ENCODE measurements at places on chromosomes 5 and 9.

DNA sequence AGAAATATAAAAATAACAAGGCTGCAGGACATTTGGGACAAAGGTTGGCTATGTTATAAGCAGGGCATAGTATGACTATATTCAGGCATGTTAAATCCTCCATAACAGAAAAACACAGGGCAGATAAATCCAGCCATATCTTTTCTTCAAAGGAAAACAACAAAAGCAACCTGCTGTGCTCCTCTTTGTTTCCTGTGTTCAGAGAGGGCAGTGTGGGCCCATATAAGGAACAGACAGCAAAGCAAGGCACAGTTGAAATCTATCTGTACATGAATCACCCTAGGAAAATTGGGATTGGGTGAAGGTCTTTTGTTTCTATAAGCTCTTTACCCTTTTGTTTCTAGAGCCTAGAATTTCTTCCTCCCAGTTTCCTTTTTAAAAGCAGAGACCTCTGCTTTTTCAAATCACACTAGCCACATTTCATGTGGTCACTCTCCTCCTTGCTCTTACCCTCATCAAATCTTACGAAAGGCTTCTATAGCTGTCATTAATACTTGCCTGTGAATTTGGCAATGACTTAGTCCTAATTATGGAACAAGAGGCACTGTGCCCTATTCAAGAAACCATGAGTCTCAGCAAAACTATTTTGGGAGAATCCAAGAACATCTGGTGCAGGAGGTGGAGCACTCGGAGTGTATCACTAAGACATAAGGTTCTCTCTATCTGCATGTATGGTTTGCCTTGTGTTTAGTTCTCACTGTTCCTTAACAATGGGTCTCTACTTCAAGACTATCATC is 1.8 kb downstream of the GZMA start:
- DNase-seq = no peak

- DNase-seq = no peak
Observed at GRCh38 chr5:152547202-152547601, 142.1 kb upstream of the NMUR2 start.

DNA sequence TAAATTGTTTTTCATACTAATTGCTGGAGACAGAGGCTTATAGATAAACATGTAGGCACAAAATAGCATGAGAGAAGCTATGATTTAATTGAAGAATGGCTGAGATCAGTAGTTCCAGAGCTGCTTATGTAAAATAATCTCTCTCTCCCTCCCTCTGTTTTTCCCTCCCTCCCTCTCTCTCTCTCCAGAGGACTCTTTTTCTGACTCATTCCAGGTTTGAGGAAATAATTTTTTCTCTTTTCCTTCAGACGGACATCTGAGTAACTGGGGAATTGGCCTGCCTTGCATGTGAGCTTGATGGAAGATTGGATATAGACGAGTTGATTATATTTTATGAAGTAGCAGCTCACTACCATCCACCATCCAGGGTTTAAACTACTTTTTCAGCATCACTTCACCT is 35.5 kb downstream of the KCTD16 start:
- DNase-seq = peak; percentile 20

DNA sequence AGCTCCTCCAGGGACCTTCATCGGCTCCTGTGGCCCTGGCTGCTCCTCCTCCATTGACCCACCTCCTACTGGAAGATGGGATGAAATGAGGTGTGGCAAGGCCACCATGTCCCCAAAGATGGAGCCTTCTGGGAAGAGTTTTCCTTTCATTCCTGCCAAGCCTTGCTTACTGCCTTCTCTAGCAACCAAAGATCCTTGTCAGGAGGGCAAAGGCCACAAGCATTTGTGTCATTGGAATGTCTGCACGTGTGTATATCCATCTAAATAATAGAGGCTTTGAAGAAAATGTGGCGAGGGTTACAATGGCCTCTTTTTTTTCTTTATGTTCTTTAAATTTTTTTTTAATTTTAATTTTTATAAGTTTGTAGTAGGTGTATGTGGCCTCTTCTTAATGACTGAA is 313.6 kb downstream of the ARHGEF28 start:
- DNase-seq = no peak

DNA sequence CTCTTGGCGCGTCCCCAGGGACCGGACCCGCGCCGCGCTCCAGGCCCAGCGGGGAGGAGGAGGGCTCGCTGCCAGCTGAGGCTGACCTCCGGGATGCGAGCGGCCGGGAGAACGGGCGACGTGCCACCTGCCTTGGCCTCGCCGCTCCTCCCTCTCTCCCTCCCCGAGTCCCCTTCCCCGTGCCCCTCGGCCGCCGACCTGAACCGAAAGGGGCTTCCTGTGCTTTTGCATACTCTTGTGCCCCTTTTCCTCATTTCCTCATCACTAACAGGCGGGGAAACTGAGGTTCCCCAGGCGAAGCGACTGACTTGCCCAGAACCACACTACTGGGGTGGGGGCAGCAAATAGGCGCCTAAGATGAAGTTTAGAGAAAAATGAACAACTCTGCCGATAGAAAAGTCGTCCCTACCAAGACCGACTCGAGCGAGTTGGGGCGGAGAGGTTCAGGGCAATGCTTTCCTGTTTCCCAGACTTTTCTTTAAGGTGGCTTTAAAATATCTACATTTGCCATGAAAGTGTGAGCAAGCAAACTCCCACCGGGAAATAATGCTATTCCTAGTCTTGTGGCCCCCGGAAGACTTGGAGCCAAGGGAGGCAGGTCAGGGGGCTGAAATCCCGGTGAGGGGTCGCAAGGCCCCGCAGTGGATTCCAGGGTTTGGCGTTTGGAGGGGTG is 580 bp upstream of the DUSP1 start:
- peak; percentile 84 for DNase-seq

GRCh38 chr9:133975511-133975910 is 16.6 kb downstream of the VAV2 start:
- DNase-seq = no peak

- DNase-seq = no peak
Observed at GRCh38 chr5:38157024-38157423, 101.3 kb upstream of the EGFLAM start.

GRCh38 chr5:143077453-143078103 is 307.4 kb downstream of the ARHGAP26 start:
- no peak for DNase-seq
